Fibroblast of mammary gland (primary cell): ENCODE measurements at places on chromosomes 6 and 20.
A peak's percentile ranks its signal among the peaks of the same experiment; 100 is the strongest.

DNA sequence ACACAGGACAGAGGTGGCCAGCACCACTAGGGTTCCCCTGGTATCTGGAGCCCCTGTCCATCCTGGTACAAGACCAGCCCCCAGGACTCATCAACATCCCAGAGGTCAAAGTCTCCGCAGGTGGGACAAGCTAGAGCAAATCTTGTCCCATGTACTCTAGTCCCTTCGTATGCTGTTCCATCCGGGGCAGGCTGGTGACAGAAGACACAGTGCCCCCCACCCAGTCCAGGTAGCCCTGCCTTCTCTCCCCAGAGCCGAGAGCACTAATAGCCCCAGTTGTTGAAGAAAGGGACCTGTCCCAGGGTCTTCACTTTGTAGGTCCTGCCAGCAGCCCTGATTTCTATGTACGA lies 21.1 kb downstream of the PCK1 start:
- no peak for DNase-seq

- no peak for DNase-seq
These were observed 14.1 kb downstream of the REM1 start for GRCh38 chr20:31489152-31489551.

GRCh38 chr6:43828711-43829110 lies 58.7 kb downstream of the VEGFA start:
- DNase-seq = no peak

GRCh38 chr6:155850408-155850841 lies 394.8 kb upstream of the NOX3 start:
- DNase-seq = peak; percentile 22

DNA sequence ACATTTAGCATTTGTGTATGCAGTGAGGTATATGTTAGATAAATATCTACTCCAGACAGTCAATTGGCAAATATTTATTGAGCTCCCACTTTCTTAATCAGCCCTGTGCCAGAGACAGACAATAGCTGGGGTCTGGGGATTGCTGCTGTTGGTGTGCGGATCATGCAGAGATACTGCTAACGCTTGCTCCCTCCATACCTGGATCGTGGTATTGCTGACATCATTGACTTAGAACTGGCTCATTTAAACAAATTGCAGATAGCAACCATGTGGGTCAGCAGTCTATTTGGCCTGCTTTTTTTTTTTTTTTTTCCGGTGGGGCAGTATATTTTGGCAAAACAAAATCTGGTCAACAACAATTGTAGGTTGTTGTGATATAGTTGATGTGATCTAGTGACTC lies 9.5 kb downstream of the ARID1B start:
- no peak for DNase-seq
